ENCODE measurements at places on chromosomes 7 and 10.

DNA sequence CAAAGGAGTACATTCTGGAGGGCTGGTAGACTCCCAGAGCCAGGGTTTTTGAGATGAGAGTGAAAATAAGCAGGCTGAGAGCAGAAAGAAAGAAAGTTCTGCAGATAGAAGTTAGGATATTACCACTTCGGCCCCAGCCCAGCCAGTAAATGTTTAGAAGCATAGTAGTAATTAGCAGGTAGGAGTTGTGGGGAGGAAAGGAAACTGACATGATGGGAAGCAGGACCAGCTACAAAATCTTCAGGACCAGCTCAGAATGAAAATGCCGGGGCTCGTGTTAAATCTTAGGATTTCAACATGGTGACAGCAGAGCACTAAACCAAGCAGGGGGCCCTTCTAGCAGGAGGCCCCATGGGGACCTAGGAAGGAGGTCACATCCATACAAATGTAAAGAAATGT is 28.7 kb downstream of the PRSS2 start:
- no peak for DNase-seq

GRCh38 chr7:4775848-4776623 is 613 bp downstream of the AP5Z1 start:
- no peak for DNase-seq

DNA sequence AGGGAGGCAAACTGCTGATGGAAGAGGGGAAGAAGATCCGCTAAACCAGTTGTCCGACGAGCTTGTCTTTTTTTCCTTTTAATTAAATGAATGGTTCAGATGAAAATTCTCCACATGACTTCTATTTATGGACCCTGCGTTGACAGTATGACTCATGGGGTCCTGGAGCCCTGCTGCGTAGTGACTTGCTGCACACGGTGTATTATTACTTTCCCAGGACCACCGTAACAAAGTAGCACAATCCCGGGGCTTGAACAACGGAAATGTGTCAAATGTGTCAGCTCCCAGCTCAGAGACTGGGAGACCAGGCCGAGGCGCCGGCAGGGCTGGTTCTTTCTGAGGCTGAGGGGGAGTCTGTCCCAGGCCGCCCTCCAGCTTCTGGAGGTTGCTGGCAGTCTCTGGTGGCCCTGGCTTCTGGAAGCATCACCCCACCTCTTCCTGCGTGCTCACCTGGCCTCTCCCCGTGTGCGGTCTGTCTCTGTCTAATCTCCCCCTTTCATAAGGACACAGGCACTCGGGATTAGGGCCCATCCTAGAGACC is 33.8 kb upstream of the MNX1 start:
- DNase-seq, result no peak

DNA sequence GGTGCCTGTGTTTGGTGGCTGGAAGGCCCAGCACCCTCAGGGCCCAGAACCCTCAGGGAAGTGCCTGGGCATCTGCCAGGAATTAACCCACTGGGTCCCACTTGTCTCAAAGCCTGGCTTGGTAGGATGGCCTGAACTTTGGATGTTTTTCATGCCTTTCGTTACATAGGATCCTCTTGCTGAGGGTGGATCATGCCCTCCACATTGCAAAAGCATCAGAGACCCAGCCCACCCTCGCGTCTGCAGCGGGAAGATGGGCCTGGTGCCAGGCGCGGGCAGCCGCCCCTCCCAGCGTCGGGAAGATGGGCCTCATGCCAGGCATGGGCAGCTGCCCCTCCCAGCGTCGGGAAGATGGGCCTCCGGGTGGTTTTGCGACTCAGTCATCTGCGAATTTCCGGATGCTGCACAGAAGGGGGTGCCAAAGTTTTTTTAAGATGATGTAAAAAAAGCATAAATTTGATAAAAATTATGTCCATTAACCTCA is 51.9 kb upstream of the PRKAR1B start:
- DNase-seq, result no peak

- no peak for DNase-seq
Observed at GRCh38 chr7:24652251-24652939, 79.1 kb downstream of the PALS2 start.

GRCh38 chr7:22120391-22121053 is 174.8 kb upstream of the CDCA7L start:
- DNase-seq, result no peak

DNA sequence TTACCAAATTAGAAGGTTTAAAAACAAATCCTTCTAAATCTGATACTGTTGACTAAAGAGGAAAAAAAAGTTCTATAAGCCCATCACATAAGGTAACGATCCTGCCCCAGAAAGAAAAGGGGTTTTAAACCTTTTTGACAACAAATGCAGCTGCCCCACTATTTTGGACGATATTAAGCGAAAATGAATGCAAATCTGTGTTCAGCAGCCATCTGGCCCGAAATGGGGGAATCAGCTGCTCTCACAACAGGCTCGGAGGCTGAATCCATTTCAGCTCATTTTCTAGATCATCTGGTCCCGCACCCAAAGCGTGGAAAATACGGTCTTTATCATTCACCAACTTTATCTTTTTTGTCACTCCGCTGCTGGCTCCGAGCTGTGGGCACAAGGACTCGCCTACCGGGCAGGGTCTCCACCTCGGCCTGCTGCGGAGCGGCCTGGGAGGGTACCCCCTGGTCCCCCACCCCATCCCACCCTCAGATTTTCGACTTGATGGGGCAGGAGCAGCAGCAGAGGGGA is 2.4 kb upstream of the EBF3 start:
- DNase-seq, result no peak

DNA sequence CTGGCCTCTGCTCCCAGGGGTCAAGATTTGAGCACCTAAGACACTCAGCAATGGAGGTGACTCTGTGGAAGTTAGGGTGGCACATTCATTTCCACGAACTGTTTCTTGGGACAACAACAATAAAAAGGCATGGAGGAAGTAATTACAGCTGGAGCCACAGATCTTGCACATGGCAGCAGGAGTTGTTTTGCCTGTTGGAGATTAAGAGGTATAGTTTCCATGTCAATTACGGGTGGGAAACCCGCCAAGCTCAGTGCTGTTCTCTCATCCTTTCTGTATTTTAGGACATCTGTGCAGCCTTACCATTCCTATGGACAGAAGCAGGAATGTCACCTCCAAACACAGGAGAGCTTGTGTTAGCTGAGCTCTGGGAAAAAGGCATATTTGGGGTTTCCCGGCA is 201.2 kb downstream of the SNX10 start:
- DNase-seq, result no peak

All from HFF-Myc (cell line).